ENCODE measurements at places on chromosomes 4 and X.

DNA sequence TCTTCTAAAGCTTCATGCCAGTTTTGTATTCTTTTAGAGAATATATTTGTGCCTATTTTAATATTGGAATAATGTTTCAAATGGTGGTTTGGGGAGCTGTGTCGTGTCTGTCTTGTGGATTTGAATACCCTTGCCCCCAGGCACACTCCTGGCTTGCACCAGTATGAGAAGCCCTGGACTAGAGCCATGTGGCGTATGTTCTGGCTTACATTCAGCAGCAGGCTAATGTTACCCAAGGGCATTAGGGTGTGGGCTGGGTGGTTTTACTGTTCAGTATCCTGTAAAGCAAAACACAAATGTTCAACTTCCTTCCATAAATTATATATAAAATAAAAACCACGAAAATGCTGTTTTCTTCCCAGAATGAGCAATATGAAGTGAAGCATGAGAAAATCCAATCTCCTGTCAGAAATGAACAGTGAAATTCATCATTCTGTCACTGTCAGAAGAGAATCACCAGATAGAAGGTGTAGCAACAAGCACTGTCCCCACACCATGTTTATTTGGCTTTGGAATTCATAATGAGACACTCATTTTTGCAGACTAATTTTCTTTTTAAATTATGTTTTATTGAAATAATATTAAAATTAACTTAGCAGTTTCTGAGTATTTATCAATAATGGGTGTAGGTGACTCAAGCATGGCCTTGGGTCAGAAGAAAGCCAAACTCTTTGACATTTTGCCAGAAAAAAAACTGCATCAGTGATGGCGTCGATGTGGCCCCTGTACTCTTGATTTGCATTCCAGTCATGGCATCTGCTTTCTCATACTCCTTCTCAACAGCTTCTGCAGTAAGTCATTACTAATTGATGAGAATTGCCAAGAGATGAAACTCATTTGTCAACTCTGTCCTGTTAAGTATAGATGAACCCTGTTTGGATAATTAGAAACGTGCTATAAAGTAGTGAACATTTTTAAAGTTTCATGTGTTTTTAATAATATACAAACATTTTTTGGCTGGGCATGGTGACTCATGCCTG is 43.8 kb downstream of the WWC2 start:
- no peak for DNase-seq

- DNase-seq: peak; percentile 90
Measured at GRCh38 chrX:318739-319578, at the start of gene GTPBP6. GTPBP6 (minus strand) TSS chrX:318796; CDS start chrX:318787, 9 bp downstream.

- no peak for DNase-seq
Measured at GRCh38 chr4:116736756-116737155, 348.6 kb downstream of the TRAM1L1 start.

- no peak for DNase-seq
Measured at GRCh38 chrX:10049236-10049635, 82.1 kb downstream of the CLDN34 start.

- no peak for DNase-seq
Measured at GRCh38 chr4:163556177-163556576, 61.7 kb downstream of the TMA16 start.

DNA sequence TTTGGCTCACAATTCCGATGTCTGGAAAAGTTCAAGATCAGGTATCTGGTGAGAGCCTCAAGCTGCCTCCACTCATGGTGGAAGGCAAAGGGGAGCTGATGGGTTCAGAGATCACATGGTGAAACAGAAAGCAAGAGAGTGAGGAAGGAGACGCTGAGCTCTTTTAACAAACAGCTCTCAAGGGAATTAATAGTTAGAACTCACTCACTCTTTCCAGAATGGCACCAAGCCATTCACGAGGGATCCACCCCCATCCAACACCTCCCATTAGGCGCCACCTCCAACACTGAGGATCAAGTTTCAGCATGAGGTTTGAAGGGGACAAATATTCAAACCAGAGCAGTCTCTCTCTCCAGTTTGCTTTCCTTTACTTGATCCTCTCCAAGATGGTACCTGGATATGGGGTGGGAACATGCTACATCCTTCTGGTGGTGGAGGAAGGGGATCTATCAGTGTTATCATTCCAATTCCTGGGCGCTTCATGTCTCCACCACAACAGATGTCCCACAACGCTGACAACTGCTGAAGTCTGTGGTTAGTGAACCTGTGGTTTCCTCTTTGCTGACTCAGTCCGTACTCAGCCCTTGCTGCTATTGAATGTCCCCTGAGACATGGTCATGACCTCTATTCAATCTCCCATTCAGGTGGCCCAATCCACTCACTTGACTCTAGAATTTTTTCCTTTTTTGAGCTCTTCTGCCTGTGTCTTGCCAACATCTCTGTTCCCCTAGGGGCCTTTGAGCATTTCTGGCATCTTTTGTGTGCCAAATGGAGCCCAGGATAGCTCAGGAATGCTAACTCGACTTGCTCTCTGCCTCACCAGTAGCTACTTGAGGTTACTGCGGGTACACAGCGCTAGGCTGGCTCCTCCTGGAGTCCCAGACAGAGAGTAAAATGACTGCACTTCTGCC is 395.2 kb downstream of the MID1IP1 start:
- DNase-seq: no peak

GRCh38 chr4:5114950-5115349 is 63.7 kb downstream of the STK32B start:
- DNase-seq: no peak

DNA sequence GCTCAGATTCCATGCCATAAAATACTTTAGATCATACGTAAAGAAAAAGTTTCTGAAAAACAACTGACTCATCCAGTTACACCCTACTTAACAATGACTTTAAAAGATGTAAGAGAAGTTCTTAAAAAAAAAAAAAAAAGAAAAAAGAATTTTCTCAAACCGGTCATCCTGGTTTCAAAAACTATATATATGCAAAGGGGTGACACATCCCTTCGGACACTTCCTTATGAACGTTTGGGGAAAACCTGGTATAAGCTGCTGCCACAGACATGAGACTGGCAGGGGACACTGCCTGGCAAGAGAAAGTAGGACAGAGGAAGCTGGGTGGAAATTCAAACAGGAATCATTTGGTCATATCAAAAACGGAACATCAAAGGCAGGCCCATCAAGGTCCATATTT is 81.2 kb upstream of the PRSS48 start:
- no peak for DNase-seq

DNA sequence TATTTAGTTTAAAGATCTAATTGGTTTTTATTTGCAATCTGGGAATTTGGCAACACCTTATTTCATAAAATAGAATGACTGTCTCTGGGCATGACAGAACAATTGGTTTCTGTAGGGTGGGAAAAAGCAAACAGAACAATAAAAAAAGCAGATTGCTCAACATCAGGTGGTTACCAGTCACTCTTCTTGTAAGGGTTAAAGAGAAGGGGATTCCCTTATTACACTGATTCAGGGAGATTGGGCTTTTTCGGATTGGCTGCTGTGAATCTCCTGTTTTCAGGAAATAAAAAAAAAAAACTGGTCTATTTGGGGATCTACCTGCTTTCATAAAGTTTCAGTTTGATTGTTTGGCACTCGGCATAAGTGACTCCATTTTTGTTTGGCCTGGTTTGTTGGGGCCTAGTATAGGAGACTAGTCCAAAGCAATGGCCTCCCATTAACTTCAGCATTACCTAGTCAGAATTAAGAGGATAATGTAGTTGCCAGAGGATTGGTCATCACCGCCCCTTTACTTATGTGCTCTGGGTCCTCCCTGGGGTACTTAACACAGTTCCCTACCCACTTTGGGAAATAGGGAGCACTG is 380.5 kb downstream of the IDS start:
- no peak for DNase-seq

- no peak for DNase-seq
Measured at GRCh38 chrX:109352066-109352588, 129.8 kb downstream of the GUCY2F start.

- no peak for DNase-seq
Measured at GRCh38 chrX:150873616-150874015, 24.9 kb downstream of the CD99L2 start.

DNA sequence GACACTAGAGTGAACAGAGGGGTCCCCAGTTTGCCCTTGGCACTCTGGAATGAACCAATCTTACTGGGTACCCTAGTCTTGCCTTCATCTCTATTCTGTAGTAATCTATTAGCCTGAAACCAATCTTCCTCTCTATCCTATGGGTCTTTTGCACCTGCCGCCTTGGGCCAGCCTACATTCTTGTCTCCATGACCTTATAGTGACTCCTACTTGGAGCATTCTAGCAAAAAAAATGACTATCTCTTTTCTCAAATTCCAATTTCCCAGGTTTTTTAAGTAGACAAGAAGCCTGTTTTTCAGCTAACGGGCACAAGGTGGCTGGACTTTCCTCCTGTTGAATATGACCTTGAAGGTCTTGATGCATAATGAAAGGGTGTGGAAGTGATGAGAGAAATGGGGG is 568.7 kb downstream of the TRAM1L1 start:
- DNase-seq: no peak

DNA sequence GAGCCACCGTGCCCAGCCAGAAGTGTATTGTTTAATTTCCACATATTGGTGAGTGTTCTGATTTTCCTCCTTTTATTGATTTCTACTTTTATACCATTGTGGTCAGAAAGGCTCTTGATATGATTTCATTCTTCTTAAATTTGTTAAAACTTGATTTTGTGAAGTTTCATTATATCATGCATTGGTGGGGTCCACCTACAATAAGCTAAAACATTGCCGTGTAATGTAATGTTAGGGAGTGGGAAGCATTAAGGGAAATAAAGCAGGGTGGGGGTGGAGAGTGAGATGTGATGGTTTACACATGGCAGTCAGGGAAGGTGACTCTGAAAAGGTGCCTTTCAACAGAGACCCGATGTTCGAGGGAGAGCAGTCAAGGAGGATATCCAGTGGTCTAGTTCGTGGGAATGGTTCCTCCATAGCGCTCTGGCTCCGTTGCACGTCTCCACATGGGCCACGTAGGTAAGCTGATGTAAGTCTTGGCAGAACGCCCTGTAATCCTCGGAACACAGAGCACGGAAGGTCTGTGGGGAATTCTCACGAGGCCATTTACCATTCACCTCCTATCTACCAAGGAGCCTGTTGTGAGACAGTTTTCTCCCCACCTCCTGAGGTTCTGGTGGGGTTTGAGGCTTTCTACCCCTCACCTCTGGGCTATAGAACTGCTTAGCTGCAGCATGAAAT is 7.7 kb upstream of the WDR13 start:
- DNase-seq: no peak

GRCh38 chr4:5615496-5616075 is 92.8 kb downstream of the EVC2 start:
- no peak for DNase-seq

- peak; percentile 26 for DNase-seq
Measured at GRCh38 chr4:40251366-40251765, 54.5 kb downstream of the RHOH start.

DNA sequence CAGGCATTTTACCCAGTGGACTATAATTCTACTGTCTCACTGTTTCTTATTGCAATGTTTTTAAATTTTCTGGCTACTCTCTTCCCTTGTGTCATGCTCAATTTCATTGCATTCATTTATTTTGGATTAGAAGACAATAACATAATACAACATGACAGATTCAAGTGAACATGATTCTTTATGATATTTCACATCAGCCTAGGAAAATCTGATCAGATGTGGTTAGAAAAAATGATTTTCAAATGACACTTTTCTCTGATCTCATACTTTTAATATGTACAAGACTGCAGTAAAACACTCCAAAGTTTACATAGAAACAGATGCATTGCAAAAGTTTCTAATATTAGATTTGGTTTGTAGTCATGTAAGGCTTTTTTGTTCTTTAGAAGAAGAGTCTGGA is 586.0 kb downstream of the ACTRT1 start:
- DNase-seq: no peak

- DNase-seq: no peak
Measured at GRCh38 chrX:13256603-13257002, 63.2 kb downstream of the ATXN3L start.

- DNase-seq: no peak
Measured at GRCh38 chr4:13963601-13964000, 336.1 kb upstream of the BOD1L1 start.

DNA sequence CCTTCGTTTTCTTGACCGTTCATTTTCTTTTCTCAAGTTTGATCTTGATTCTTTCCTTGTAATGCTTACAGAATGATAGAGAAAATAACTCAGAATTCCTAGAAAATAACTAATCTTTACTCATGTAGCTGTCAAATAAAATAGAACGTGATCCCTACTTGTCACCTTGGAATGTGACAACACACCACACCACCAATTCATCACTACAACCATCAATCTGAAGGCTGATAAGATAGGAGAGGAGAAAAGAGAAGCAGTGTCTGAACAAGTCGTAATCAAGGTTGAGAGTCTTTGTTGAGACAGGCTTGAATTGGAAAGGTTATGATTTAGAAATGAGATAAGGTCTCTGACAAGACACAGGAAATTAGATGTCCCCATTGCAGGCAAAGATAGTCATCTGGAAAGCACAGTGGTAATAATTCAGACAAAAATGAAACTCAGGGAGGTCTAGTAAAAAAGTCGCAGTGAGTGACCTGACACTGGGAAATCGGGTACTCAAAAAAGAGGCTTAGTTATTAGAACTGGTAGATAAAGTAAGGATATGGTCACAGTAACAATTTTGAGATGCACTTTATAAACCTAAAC is 456.2 kb downstream of the FAT4 start:
- no peak for DNase-seq

GRCh38 chrX:20454117-20454516 is 187.4 kb upstream of the RPS6KA3 start:
- DNase-seq: no peak

DNA sequence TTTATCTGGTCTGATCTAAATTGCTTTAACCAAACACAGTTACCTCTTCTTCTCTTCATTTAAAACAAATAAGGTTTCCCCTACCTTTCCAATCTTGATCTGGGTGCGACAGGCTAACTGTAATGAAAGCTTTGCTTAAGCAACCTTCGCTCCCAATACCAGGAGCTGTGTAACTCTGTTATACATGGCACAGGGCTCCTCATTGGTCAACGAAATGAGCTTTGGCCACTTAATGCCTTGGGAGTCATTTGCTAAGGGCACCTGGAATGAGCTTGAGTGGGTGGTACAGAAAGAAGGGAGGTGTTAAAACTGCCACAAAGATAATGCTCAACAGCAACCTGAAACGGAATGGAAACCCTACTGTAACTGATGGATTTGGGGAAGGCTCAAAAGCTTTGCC is 140.5 kb downstream of the CHRNA9 start:
- DNase-seq: no peak

- DNase-seq: no peak
Measured at GRCh38 chr4:10656988-10657387, 27.6 kb downstream of the CLNK start.
